ENCODE measurements at places on chromosomes 11 and 22.

DNA sequence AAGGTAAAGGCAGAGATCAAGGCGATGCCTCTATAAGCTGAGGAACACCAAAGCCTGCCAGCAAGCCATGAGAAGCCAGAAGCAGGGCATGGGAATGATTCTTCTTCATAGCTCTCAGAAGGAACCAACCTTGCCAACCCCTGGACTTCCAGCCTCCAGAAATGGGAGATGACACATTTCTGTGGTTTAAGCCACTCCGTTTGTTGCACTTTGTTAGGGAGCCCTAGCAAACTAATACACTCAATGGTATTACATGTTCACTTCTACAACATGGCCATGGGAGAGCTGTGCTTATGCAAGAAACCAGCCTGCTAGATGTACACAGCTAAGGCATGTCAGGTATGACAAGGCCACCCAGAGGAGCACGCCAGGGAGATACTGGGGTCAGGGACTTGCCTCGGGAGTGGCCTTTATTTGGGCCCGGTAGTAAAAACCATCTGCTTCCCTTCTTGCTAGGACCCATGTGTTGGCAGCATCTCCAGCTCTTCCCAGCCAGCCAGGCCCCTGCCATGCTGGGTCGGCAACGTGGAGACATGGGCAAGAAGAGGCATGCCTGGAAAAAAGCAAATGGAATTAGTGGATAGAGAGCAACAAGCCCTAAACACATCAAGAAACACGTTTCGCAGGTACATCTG is 3.6 kb downstream of the C11orf16 start:
- DNase-seq = no peak

DNA sequence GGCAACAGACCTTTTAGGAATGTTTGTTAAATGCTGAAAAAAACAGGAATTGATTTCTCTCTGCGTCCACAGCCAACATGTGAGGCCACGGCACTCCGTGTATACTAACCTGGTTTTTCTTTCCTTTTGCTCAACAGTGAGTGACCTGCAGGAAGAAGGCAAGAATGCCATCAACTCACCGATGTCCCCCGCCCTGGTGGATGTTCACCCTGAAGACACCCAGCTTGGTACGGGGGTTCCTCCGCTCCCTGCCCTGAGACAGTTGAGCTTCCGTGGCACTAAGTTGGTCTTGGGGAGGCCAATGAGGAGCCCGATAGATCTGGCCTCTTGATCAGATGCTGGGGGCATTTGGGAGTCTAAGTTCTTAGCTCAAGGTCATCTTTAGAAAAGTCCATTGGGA is 69.7 kb downstream of the PARVB start:
- no peak for DNase-seq

- DNase-seq = no peak
Measured at GRCh38 chr22:44638971-44639760, 62.8 kb upstream of the PRR5 start.

- peak; percentile 30 for DNase-seq
Measured at GRCh38 chr11:77046060-77046501, 11.9 kb downstream of the B3GNT6 start.

DNA sequence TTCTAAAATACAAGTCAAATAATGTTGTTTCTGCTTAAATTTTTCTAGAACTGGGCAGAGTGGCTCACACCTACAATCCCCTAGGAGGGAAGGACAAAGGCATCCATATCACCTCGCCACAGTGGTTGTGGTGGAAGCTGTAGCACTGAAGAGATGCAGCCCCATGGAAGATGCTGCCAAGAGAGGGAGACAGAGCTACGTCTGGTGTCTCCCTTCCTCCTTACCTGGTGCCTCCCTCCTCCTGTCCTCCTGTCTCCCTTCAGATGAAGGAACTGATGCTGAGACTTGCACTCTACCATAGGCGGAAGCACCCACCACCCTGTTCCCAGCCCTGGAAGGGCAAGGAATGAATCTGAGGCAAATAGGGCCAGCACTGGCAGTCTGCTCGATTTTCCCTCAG is 22.3 kb downstream of the MMP27 start:
- DNase-seq = no peak

DNA sequence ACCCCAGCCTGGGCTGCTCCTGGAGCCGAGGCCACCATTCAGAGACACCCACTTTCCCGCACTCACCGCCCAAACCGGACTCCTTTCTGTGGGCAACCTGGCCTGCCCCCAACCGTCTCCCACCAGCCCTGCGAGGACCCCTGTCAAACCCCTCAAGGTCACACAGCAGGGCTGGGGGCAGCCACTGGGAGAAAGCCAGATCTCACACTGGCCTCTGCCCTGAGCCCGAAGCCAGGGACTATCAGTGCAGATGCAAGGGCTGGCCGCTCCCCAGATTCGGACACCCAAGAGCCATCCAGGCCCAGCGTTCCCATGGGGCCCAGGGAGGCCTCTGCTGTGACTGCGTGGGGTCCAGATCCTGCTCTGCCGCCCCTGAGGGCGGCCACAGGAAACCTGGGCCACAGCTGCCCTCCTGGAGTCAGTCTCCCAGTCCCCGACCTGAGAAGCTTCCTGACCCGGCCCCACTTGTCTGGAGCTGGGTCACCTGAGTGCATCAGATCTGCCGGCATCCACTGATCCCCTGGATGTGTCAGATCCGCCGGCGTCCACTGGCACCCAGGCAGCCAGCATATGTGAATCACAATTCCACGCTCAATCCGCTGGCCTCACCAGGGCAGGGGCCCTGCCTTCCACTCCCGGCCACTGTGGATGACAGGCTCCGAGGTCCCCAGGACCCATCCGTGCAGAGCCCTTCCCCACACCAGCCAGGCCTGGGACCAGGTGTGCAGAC is 139.7 kb downstream of the BRD1 start:
- DNase-seq = no peak

DNA sequence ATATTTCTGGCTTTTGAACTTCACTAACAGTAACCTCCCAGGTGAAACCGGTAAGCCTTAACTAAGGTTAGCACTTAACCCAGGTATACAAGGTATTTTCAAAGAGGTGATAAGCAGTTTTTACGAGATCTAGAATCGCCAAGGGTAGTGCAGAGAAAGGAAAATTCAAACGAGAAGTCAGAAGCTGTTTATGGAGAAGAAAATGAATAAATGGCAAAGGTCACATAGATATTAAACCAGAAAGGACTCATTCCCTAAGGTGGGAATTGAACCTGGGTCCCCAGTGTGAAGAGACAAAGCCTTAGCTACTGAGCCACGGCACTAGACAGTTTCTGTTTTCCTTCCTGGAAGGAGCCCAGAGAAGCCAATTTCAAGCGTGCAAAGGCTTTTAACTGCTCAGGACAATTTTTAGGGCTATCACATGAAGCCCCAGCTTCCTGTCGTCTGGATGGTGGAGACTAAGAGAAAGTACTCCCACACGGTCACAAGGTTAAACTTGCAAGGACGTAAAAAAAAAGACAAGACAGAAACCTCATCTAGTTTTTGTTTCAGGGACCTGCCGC is 5.7 kb upstream of the C1QTNF6 start:
- DNase-seq = no peak

DNA sequence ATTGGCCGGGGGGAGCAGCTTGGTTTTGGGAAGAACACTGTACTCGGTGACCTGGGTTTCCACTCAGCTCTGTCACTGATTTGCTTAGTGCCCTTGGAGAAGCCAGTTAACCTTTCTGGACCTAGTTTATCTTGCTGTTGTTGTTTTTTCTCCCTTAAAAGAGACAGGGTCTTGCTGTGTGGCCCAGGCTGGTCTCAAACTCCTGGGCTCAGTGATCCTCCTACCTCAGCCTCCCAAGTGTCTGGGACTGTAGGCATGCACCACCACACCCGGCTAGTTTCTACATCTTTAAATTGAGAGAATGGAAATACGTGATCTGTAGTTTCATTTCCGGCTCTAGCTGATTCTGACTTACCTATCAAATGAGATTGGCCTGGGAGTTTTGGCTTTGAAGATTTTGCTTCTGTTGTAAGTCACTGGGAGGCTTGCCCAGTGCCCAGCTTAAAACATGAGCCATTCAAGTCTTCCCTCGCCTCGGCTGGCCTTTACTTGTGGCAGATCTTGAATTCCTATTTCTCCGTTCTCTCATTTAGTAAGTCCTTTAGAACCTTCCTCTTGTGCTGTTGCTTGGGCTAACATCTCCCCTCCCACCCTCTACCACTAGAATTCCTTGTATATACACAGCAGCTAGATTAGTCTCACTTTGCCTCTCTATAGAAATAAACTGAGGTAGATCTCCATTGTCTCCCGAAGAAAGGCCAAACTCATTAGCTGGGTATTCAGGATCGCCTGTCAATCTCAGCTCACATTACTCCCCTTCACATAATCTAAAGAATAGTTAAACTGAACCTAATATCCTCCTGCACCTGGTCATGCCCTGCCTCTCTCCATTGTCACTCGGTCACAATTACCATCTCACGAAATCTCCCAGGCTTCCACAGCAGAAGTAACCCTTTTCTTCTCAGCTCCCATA is 87.7 kb upstream of the SLC25A18 start:
- DNase-seq = no peak

DNA sequence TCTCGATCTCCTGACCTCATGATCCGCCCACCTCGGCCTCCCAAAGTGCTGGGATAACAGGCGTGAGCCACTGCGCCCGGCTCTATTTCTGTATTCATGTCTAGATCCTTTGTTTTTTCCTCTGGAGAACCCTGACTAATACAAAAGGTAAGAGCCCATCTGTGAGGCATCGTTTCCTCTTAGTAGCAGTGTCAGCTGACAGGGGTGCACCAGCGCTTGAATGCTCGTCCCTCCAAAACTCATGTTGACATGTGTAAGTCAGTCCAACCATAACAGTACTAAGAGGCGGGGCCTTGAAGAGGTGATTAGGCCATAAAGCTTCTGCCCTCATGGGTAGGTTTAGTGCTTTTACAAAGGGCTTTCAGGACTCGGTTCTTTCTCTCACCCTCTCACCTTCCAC is 470.1 kb upstream of the B3GAT1 start:
- DNase-seq = no peak

- no peak for DNase-seq
Measured at GRCh38 chr22:41009222-41009948, 58.2 kb downstream of the RBX1 start.
